ENCODE measurements at places on chromosomes 5 and 9.

DNA sequence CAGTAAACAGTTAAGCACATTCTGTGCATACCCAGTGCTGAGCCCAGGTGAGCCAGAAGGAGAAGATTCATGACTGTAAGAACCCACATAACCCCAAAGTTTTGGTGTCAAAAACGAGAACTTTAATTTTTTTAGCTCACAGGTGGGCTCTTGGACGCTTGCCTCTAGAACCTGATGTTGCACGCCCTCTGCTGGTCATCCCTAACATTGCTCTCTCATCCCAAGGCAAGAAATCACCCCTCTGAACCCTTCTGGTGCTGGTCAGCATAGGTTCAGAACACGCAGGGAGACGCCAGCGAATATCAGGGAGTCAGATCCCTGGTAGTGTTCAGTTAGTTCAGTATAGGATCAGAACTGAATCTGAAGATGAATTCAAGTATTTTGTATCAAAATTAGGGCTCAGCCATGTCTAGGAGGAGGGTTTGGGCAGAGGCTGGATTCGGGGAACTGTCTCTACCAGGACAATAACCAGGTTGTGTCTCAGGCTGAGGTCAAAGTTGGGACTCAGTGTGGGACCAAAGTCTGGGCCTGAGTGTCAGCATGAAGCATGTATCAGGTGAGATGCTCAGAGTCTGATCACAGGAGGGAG is 4.1 kb upstream of the DNAJB5 start:
- DNase-seq: no peak

GRCh38 chr9:73219985-73220626 is 68.4 kb downstream of the ANXA1 start:
- DNase-seq: no peak

DNA sequence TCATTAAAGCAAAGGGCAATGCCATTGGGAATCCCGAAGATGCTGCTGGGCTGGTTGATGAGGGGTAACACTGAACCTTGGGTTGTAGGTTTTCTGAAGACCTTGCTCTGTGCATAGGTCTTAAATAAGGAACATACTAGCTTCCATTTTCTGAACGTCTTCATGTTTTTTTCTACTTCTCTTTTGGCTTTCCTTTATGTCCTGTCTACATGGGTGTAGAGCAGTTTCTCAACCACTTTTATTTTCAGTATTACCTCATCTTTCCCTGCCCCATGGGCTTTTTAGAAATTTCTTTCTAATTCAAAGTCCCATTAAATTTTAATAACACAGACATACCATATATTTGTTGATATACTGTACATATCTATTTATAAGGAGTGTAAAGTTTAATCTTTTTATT is at the start of gene IFNA14:
TSS of gene IFNA14 (minus strand) at position 95 of the 400 bp plus-strand sequence. CDS start at position 25, 70 bp downstream.
- DNase-seq: no peak

GRCh38 chr5:65820373-65820772 is 98.4 kb downstream of the NLN start:
- no peak for DNase-seq

DNA sequence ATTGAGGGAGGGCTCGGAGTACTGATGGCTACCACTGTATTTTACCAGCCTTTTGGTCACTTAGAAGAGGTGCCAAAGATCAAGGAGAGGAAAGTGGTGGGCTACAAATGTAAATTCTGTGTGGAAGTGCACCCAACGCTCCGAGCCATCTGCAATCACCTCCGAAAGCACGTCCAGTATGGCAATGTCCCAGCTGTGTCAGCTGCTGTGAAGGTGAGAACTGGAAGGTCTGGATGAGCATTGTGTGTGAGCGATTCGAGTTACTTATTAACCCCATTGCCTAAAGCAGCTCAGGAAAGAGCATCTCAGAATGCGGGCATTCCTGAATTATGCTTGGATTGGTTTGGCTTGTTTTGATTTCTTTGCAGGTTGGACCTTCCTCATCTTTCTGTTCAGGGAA is 67.5 kb downstream of the ZNF462 start:
- DNase-seq: no peak

DNA sequence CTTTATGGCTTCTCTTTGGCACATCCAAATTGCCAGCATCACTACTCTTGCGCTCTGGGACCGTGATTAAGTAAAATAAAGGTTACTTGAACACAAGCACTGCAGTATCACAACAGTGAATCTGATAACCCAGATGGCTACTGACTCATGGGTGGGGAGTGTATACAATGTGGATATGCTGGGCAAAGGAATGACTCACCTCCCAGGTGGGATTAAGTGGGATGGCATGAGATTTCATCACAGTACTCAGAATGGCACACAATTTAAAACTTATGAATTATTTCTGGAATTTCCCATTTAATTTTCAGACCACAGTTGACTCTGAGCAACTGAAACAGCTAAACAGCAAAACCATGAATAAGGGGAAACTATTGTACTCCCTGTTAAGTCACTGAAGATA is 4.3 kb downstream of the GFM2 start:
- DNase-seq: no peak

DNA sequence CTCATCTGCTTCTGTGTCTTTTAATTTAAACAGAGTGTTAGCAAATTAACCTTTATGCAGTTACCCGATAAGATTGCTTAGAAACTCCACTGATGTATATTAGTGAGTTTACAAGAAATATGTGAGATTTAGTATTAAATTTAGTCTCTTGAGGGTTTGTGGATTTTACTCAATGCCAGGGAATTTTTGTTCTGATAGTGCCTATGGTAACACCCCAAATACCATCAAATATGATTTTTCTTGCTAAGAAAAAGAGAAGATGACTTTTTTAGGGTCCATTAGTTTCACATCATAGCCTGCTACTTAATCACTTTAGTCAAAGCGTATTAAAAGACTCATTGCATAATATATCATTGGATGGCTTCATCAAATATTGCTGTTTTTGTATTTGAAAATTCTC is 224.9 kb downstream of the PCSK5 start:
- DNase-seq: no peak

DNA sequence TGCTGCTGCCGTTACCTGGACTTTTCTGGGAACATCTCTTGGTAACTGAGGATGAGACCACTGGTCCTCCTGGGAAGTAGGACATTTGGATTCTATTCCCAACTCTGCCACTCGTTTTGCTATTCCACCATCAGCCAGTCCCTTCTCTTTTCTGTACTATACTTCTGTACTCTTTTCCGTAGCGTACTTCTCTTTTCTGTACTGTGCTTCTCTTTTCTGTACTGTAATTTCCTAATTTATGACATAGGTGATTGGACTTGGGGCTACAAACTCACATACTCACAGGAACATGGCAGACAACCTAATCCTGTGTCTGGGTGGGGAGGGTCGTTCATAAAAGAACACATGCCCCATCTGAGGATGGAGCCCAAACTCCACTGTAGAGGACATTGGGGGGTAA is 335.3 kb upstream of the PANK3 start:
- no peak for DNase-seq

- no peak for DNase-seq
These were observed 229.3 kb downstream of the PIK3R1 start for GRCh38 chr5:68444833-68445232.

DNA sequence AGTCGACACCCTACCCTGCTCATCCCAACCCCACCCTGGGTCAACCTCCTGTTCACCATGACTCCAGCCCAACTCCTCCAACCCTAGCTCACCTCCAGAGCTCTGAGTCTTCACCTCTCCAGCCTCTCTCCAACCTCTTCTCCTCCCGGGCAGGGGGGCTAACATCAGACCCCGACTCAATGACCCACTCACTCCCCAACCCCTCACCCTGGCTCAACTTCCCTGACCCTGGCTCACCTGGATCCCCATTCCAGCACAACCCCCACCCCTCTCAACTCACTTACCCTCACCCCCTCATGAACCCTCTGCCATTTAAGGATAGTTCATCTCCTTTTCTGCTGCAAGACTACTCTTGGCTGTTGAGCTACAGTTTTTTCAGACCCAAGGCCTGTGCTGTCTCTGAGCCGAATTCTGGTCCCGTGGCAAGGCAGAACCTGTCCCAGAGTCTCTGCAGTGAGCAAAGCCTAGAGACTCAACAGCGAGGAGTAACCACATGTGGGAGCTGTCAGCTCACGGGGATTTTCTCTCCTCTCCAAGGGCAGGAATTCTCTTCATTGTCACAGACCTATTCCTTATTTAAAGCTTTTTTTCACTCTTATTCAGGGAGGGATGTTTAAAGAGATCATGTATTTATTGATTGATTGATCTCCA is 29.8 kb downstream of the ANKRD33B start:
- DNase-seq: no peak

- no peak for DNase-seq
These were observed 230.8 kb downstream of the ZNF608 start for GRCh38 chr5:124515497-124516245.

GRCh38 chr9:35882996-35883395 is 12.8 kb upstream of the OR13J1 start:
- no peak for DNase-seq

GRCh38 chr9:84874596-84874995 is 205.1 kb downstream of the NTRK2 start:
- DNase-seq: no peak

- no peak for DNase-seq
These were observed 54.7 kb downstream of the SH3RF2 start for GRCh38 chr5:145991044-145991575.

GRCh38 chr9:126607731-126608130 is 6.0 kb upstream of the LMX1B start:
- no peak for DNase-seq

GRCh38 chr5:107365320-107366109 is 305.2 kb downstream of the EFNA5 start:
- DNase-seq: no peak

DNA sequence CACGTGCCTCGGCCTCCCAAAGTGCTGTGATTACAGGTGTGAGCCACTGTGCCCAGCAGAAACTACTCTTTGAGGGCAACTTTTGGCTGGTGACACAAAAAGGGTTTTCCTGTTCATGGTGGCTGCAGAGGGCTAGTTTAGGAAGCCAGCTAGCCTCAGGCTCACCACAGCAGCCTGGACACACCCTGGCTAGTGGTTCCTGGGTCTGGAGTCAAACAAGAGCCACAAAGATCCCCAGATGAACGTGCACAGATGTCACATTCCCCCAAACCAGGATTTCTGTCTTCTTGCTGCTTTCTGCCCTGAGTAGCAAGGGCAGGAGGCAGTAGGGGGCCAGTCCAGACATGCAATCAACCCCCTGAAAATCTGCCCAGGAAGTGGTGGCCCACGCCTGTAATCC is 6.8 kb downstream of the HBEGF start:
- no peak for DNase-seq

GRCh38 chr5:53406630-53407316 is 73.7 kb upstream of the FST start:
- no peak for DNase-seq

DNA sequence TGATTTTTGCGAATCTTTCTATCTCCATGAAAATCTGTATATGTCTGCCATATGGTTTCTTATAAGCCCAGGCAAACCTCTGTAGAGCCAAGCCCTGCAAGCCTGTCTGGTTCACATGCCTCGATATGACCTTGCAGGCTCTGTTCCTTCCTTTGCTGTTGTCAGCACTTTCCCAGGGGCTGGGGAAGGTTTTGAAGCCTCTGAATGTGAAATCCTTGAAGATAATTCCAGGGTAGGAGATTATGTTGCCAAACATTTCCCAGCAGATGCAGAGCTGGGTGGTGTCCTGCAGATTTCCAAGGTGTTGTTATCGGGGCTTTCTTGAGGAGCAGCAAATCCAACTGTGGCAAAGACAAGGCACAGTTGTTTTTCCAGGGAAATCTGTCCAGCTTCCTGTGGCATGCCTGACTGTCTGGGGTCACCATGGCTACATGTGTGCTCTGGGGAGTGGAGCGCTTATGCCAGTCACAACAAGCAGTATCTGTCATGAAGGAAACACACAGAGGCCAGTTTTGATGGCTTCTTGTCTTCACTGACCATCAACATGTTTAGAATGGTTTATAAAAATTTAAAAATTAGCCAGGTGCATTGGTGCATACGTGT is 60.7 kb upstream of the RPS23 start:
- DNase-seq: no peak

DNA sequence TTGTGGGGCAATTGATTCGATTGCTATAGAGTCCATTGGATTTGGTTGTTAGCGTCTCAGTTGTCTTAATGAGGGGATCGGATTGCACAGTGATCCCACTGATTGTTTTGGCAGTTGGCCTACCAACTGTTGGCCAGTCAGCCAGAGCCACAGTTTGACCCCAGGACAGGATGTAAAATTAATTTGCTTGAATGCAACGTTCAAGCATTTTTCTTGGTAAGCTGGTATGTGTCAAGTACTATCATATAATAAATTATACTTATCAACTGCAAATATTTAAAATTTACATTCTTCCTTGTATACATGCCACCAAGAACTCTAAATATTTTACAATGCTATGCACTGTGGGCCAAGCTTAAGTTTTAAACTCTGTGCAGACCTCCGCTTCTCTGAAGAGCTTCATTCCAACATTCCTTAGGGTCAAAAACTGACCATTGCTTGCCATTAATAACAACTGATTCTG is 80.4 kb upstream of the OSMR start:
- no peak for DNase-seq

- DNase-seq: no peak
These were observed 484.9 kb downstream of the TMEM38B start for GRCh38 chr9:106179191-106179590.

- no peak for DNase-seq
These were observed 65.3 kb downstream of the FAM174A start for GRCh38 chr5:100600298-100600994.

DNA sequence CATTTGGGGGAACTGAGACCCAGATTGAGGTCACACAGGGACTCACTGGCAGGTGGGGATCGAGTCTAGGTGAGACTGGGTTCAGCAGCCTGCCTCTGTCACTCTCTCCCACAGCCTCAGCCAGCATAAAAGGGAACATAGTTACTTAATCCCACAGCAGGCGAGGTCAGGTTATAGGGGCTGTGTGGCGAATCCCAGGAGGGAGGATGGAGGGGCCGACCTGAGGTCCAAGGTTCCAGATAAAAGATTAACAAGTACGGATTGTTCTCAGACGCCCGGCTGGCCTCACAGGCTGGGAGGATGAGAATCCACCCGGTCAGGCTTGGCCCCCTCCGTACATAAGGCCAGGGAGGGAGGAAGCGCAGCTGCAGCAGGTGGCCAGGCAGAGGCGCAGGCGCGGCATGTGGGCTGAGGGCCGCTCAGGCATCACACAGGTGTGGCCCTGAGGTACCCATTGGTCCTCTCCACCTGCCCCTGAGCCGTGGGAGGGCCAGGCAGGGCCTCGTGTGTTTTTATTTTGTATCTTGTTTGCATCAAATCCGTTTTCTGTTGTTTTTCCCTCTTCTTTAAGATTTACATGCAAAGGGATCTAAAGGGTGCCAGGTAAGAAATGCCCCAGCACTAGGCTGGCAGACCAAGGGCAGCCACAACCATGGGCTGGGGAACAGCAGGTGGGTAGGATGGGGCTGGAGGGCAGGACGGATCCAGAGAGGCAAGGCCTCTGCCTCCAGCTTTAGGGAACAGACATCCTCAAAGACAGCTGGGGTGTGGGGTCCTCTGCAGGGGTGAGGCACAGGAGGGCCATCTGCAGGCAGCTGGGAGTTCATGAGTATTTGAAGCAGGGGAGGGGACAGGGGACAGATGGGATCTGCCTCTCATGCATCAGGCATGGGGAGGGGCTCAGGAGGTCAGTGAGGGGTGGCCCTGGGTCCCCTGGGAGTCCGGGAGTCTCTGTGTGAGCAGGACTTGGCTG is 3.6 kb downstream of the SUSD3 start:
- DNase-seq: no peak

Data from cortex of kidney (tissue), 1 donor.